ENCODE measurements at places on chromosomes 1 and 21.
A peak's percentile ranks its signal among the peaks of the same experiment; 100 is the strongest.

DNA sequence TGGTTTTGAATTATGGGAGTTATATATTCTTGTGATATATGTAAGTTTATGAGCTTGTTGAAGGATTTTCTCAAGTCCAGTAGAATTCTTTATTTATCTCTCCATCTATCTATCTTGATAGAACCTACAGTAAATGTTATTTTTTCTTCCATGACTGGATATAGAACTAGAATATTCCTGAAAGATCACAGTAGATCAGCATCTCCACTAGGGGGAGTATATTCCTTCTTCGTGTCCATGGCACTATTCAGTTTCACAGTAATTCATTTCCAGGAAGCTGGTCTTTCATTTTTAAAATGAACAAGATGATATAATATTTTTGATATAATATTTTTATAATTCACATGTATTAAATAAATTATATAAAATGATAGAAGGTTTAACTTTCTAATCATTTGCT, 18.8 kb downstream of the TMPRSS15 start:
- no peak for DNase-seq

GRCh38 chr1:161083748-161084596, 5.4 kb downstream of the NECTIN4 start:
- DNase-seq: no peak

DNA sequence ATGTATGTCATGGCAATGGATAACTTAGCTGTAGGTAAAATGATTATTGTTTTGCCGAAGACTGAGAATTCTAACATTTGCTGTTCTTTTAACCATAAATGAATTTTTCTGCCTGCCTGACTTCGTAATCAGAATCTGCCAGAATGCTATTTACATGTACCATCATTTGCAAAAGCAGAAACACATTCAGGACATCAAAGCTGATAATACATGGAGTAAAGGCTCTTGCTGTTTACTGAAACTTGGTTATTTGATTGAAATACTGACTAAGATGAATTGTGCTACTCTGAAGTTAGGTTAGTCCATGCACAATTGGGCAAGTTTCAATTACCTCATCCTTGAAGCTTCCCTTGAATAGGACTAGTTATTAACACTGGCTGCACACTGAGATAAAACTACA, 293.8 kb downstream of the PLA2G4A start:
- no peak for DNase-seq

GRCh38 chr1:28736450-28737306, at the start of gene YTHDF2:
YTHDF2 (plus strand) TSS chr1:28736940; CDS start chr1:28737121, 181 bp downstream.
- peak; percentile 99 for DNase-seq

GRCh38 chr1:169473347-169473746, 12.4 kb downstream of the SLC19A2 start:
- no peak for DNase-seq
